ENCODE measurements at places on chromosomes 4 and X.

- DNase-seq: no peak
Observed at GRCh38 chr4:124703154-124703553, 9.4 kb downstream of the ANKRD50 start.

GRCh38 chr4:8892556-8893226, 21.1 kb upstream of the HMX1 start:
- no peak for DNase-seq

DNA sequence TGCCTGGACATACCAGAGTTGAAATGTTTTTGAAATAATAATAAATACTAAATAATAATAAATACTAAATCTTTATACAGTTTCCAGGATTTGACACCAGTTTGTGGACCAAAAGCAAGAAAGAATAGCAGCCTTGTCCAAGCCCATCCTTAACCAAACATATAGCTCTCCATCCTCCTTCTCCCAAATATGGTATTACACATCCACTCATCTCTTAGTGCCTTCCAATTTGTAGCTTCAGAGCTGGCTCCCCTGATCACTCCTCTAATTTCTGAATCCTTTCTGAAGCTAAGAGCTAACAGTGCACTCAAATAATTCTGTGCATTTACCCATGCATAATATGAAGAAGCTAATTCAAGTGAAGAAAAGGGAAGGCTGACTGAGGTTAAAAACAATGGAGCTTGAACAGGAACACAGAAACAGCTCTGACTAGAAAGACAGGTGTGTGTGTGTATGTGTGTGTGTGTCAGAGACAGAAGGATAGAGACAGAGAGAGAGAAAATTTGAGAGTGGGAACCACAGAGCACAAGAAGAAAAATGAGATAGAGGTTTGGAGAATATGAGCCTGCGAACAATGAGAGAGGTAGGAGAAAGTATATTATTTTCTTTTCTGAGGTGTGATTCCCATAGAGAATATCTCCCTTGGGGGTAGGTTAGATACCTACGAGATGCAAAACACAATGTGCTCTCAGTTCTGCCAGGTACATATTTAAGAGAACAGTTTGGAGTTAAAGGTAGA, 123.5 kb downstream of the CAMK2D start:
- DNase-seq: no peak

DNA sequence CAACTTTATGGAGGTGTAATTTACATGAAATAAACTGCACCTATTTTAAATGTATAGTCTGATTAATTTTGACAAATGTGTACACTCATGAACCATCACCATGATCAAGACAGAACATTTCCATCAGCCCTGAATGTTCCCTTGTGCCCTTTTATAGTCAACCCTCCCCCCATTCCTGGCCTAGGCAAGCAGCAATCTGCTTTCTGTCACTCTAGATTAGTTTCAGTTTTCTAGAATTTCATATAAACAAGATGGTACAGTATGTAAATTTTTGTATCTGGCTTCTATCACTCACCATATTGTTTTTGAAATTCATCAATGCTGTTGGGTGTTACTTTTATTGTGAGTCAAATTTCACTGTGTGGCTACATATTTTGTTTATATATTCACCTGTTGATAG, 234.2 kb upstream of the RPS6KA3 start:
- DNase-seq: no peak

- DNase-seq: no peak
Observed at GRCh38 chrX:153634832-153635231, 12.2 kb upstream of the DUSP9 start.

DNA sequence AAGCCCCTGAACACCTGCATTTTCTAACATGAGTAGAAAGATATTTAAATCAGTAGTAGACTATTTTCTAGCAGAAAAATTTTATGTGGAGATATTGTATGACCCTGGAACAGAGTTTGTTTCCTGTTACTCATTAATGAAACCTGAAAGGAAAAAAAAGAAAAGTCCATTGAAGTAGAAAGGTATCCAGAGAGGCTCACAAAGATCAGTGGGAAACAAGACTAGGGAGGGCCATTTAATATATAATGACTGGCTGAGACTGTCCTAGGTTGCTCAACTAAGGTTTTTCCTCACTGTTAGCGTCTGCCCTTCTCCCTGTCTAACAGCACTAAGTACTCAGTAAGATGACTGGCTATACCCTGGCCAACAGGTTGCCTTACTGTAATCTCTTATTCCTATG, 788.6 kb downstream of the GLUD2 start:
- DNase-seq: no peak

- DNase-seq: no peak
Observed at GRCh38 chr4:147371661-147372060, 109.2 kb upstream of the EDNRA start.

GRCh38 chr4:17787315-17787714, 5.9 kb upstream of the FAM184B start:
- DNase-seq: no peak

DNA sequence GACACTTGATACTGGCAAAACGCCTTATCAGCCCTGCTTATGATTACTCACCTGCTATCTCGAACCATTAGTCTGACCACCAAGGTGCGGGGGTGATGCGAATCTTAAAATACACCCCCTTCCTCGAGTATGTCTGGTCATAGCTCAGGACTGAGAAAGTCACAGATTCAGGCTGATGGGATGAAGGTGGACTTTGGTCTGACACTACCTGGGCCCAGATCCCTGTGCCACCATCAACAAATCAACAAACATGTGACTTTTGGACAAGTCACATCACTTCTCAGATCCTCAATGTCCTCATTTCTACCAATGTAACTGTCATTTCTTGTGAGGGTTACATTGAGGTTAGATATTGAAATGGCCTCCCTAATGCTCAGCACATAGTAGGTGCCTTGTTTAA, 9.8 kb upstream of the MSN start:
- DNase-seq: no peak

GRCh38 chr4:149836546-149836945, 20.9 kb upstream of the IQCM start:
- no peak for DNase-seq

DNA sequence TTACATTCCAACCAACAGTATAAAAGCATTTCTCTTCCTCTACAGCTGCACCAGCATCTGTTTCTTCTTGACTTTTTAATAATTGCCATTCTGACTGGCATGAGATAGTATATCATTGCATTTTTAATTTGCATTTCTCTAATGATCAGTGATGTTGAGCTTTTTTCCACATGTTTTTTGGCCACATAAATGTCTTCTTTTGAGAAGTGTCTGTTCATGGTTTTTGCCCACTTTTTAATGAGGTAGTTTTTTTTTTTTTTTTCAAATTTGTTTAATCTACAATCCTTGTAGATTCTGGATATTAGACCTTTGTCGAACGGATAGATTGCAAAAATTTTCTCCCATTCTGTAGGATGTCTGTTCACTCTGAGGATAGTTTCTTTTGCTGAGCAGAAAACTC, 39.5 kb upstream of the TBC1D19 start:
- DNase-seq: no peak

DNA sequence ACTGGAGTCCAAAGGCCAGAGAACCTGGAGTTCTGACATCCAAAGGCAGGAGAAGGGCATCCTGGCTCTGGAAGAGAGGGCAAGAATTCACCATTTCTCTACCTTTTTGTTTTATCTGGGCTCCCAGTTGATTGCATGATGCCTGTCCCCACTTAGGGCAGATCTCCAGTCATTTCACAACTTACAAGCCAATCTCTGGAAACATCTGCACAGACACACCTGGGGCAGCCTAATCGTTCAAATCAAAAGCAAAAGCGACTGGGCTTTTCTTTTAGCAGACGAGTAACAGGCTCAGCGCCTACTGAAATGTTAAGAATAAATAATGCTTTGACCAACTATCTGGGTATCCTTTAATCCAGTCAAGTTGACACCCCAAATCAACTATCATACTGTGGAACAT, 136.0 kb upstream of the NPY2R start:
- DNase-seq: no peak
